Neuronal stem cell (in vitro differentiated cells): ENCODE measurements at places on chromosomes 3 and 15.

DNA sequence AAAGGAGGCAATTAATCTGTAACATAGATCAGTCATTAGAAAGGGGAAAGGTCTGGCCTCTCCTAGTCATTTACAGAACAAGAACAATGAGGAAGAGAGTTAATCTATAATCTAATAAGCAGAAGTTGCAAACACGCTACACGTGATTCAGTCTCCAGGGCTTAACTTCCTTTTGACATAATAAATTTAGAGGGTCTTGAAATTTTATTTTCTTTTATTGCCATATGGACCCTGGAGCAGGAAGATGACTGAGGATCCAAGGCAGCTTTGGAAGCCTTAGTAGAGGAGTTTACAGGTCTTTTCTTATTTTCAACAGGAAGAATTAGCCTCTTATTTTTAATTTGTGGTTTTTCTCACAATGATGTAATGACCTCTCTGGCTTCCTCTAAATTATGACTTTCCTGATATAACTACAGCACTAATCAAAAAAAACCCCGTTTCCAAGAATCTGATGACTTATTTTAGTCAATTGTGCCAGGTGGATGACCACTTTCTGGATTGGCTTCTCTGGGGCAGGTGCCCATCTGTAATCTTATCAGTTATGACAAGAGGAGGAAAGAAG lies 32.2 kb downstream of the ADGRG7 start:
- no peak for DNase-seq

- DNase-seq: peak; percentile 65
These were observed 52.3 kb upstream of the CHRNA7 start for GRCh38 chr15:31977812-31978661.

GRCh38 chr3:152205097-152205593 lies 63.6 kb upstream of the MBNL1 start:
- DNase-seq: no peak

DNA sequence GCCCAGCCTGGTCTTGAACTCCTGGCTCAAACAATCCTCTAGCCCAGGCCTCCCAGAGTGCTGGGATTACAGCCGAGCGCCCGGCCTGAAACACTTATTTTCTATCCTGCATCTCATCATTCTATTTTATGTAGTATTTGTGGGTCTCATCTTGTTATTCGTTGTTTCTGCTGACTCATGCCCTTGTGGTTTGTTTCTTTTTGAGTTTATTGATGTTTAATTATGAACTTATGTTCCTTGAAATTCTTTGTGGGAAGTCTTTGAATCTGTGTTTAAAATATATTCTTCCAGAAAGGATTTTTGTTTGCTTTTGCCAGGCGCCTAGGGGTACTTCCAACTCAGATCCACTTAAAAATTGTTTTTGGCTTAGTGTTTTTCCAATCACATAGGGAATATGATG lies 78.3 kb upstream of the C15orf39 start:
- no peak for DNase-seq

DNA sequence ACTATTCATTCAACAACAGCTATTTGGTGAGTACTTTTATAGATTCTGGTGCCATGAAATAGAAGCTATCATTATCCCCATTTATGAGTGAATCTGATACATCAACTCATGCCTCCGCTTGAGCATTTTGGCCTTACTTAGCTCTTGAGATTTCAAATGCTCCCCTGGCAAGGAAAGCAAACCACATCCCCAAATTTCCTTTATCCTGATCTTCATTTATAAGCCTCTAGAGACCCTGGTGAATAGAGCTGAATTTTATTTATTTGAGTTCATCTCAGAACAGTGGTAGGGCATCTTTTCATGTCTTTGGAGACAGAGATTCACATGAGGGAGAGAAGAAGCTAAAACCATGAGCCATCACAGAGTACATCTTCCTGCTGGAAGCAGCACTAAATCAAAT lies 317.2 kb downstream of the SLC9A9 start:
- DNase-seq: no peak

DNA sequence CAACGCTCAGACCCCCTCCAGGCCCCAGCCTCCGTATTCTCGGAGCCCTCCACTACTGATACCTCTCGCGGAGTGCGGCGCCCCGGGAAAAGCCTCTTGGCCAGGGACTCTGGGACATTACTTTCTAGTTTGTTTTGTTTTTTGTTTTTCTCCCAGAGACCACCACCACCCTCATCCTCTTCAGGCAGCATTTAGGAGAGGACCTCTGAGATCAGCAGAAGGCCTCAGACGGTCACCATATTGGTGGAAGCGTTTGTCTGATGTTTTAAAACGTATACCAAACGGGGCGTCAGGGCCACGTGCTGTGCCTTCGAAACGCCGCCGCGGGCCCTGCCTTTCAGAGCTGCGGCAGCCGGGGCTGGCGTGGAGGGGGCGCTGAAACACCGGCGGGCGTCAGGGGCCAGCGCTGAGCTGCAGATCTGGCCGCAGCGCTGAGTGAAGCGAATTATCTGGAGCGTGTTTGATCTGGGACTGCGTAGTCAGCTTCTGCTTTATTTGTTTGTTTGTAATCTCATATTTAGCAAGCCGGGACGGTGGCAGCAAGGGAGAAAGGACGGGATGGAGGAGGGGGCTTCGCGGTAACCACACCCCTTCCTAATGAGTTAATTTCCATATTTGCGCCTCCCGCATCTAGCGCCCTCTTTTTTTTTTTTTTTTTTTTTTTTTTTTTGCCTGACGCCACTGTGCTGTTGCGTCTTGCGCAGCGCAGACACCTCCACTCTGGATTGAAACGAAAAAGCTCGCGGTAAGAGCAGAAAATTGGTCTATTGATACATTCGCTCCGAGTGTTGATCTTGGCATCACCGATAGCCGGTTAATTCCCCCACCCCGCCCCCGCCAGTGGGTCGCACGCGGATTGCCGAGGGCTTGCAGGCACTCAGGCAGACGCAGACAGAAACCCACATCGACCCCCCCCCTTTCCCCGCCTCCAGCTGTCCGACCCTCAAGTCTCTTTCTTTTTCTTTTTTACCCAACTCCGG lies 14.9 kb downstream of the SOX2 start:
- peak; percentile 80 for DNase-seq

DNA sequence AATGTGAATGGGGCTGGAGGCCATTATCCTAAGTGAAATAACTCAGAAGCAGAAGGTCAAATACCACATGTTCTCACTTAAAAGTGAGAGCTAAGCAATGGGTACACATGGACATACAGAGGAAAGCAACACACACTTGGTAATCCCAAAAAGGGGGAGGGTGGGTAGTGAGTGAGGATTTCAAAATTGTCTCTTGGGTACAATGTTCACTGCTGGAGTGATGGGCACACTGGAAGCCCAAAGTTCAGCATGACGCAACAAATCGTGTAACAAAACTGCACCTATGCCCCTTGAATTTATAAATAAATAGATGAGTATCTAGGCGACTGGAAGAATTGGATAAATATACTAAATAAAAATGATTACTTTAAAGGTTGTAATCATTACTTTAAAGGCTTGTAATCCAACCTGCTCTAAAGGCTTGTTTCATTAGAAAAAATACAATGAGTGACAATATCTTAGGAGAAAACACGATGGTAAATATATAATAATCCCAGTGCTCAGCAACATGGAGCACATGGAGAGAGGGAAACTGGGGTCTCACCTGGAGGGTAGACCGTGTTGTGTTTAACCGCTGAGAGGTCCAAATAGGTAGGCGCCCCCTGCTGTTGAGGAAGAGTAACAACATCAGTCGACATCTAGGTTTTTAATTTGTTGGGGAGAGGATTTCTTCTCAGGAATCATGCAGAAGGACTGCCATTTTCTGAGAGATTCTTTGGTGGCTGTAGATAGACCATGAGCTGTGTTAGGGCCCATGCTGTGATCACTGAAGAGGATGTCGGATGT lies 78.5 kb upstream of the ROBO1 start:
- DNase-seq: no peak
